Activated T-helper 2 cell treated with anti-CD3 and anti-CD28 coated beads, Interferon-gamma antibody, Interleukin-2, Interleukin-4, amounts not matched to agents 10 μg/mL and 5 μg/mL and 100 μg/mL, durations not matched to agents 14 hours and 24 hours and 36 hours (primary cell): ENCODE measurements at places on chromosomes 6 and 20.

GRCh38 chr6:158765499-158766068 lies 53.6 kb downstream of the EZR start:
- DNase-seq: no peak

DNA sequence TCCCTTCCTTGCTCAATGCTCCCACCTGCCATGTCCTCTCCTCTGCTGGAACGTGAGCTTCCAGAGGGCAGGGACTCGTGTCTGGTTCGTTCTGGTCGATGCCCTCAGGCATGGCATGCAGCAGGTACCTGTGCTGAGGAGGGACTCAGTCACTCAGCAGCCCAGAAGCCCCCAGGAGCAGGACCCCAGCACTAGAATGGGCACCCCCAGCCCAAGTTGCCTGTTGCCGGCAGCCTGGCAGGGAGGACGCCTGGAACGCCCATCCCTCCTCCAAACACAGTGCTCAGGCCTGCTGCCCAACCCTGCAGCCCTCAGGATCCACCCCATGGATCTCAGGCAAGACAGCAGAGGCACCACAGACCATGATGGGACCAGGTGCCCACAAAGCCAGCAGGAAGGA lies 40.6 kb downstream of the BMP7 start:
- DNase-seq: no peak

DNA sequence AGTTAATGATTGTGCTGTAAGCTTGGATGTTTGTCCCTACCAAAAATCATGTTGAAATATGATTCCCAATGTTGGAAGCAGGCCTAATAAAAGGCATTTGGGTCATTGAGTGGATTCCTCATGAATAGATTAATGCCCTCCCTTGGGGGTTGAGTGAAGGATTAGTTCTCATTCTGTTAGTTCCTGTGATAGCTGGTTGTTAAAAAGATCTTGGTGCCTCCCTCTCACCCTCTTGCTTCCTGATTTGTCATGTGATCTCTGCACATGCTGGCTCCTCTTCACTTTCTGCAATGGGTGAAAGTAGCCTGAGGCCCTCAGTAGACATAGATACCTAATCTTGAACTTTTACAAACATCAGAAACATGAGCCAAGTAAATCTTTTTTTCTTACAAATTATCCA lies 115.6 kb upstream of the HCRTR2 start:
- no peak for DNase-seq

DNA sequence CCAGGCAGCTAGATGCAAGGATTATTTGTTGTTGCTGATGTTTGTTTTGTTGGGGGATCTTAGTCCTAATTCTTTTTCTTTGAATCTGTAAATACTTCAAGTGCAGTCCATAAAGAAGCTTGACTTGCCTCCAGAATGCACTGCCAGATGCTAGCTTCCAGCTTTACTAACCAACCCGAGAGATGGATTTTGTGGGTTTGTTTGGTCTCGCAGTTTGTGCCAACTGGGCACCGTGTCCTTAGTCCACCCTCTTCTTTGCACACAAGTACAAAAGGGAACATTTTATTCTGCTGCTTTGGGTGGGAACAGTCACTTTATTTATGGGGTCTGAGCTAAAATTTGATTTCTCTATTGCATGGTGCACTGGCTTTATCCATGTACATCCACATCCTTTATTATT lies 212.0 kb downstream of the PLCB1 start:
- no peak for DNase-seq

DNA sequence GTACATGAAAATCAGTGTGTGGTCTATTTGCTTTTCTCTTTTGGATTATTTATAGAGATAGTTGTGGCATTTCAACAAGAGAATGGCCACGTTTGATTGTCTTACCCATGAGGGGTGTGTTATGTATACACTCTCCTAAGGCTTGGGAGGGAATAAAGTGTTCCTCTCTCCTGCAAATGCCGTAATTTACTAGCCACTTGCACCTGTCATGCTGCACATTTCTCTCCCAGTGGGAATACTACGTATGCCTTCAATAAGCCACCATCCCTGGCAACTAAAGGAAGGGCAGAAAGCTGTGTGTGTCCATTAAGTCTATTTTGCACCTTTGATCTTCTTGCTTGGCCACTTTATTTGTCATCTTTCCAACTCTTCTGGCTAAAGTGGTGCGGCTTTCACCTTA lies 541.2 kb downstream of the QKI start:
- DNase-seq: no peak

- DNase-seq: no peak
Observed at GRCh38 chr6:137044366-137045221, at the start of gene IL20RA. TSS of gene IL20RA (minus strand) at chr6:137044965. CDS start at chr6:137044728, 237 bp downstream.

GRCh38 chr6:2353412-2354137 lies 108.2 kb upstream of the GMDS start:
- peak; percentile 29 for DNase-seq

DNA sequence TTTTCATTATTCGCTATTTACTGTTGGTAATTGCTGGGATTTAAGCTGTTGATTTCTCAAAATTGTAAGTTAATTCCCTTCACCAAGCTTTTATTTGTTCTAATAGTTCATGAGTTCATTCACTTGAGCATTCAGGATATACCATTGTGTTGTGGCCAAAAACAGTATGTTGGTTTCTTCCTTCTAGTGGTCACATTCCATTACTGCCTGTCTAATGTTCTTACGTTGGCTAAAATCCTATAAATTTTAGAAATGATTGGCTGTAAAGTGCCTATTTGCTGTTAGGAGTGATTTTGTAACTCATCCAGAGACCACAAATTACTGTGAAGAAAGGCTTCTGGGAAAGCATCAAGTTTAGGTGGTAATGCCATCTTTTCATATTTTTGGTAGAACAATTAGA lies 76.3 kb downstream of the FARS2 start:
- no peak for DNase-seq

DNA sequence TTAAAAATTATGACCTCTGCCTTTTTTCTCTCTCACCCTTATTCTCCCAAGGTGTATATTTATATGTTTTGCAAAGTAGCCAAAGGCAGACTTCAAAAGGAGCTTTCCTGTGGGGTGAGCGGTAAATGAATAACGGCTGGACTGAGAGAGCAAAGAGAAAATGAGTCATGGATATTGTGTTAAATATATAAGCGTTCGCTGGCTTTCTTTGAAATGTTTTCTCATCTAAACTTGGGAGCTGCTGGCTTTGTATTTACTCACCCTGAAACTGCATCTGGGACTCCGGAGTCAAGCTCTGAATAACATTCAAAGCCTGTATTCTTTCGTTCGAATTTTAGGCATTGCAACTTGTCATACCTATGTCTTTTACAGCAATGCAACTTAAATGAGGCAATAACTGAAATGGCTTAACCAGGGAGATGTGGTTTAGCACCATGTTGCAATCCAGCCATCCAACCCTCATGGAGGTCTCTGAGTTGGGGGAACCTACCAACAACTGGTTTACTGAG lies 32.0 kb downstream of the ATXN1 start:
- DNase-seq: no peak
